Hypothalamus (tissue), 51 donors: ENCODE measurements at places on chromosomes 13 and 19.

DNA sequence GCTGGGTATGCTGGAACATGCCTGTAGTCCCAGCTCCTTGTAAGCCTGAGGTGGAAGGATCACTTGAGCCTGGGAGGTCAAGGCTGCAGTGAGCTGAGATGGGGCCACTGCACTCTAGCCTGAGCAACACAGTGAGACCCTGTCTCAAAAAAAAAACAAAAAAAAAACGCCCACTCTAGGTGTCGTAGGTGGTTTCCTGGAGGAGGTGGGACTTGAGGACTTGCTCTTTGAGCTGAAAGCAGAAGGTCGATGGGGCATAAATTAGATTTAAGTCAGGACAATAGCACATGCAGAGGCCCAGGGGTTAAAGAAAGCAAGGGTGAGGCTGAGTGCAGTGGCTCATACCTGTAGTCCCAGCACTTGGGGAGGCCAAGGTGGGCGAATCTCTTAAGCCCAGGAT, 12.9 kb upstream of the ILF3 start:
- no peak for DNase-seq

- no peak for DNase-seq
These were observed 9.6 kb downstream of the SH3GL1 start for GRCh38 chr19:4390567-4391305.

- DNase-seq = no peak
These were observed 2.9 kb upstream of the CERS1 start for GRCh38 chr19:18898607-18899408.

GRCh38 chr13:35252536-35253205, 223.8 kb downstream of the MAB21L1 start:
- DNase-seq = no peak

DNA sequence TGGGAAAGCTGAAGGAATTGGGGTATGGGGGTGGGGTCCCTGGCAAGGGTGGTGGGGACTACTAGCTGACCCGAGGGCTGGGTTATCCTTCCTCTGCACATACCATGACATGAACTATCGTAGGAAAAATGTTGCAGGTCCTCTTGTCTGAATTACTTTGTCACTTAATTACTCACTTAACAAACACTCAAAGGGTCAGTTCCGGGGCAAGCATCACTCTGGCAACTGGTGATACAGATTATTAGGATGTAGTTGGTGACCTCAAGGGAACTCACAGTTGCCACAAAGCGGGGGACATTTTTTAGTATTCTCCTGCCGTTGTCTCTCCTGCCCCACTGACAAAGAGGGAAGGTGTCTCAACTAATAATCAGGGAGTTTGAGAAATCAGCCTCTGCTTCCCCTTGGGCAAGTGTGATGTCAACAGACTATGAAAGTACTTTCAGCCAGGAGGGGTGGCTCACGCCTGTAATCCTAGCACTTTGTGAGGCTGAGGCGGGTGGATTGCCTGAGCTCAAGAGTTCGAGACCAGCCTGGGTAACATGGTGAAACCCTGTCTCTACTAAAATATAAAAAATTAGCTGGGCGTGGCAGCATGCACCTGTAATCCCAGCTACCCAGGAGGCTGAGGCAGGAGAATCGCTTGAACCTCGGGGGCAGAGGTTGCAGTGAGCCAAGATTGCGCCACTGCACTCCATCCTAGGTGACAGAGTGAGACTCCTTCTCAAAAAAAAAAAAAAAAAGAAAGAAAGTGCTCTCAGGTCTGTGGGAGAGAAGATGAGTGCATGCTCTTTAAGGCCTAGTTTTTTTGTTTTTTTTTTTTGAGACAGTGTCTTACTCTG, 10.3 kb downstream of the DNAJB1 start:
- DNase-seq = no peak

DNA sequence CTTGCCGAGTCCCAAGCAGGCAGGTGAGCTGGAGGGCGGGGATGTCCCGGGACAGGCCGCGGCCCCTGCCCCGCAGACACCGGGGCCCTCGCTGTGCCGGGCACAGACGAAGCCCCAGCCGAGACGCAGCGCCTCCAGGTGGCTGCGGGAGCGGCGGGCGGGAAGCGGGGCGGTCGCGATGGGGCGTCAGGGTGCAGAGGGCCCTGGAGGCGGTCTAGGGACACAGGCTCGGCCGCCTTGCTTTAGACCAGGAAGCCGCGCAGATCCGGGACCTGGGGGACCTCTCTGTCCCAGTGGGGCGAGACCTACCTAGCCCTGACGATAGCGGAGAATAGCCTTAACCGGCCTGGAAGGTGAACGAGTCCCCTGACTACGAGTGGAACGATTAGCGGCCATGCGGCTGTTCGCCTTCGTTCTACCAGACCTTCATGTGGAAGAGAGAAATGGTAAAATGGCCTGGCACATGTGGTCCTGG, 4.2 kb upstream of the ZNF564 start:
- DNase-seq = no peak

DNA sequence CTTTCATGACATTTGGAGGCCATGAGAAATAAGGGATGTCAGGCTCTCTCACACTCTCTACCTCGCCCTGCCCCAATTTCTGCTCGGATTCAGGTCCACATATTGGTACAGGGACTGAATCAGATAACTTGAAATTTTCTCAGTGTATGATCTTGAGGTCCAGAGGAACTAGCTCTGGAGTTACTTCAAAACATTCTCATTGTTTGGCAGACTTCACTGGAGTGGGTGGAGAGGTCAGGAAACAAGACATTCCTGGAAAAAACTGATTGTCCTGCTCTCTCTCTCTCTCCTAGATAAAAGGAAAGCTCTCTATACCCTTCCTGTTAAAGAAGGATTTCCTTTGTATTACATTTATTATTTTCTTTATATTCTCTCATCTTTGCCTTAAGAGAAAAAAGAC, 428.1 kb upstream of the DACH1 start:
- no peak for DNase-seq

- no peak for DNase-seq
These were observed 13.6 kb downstream of the SPC24 start for GRCh38 chr19:11141937-11142527.

DNA sequence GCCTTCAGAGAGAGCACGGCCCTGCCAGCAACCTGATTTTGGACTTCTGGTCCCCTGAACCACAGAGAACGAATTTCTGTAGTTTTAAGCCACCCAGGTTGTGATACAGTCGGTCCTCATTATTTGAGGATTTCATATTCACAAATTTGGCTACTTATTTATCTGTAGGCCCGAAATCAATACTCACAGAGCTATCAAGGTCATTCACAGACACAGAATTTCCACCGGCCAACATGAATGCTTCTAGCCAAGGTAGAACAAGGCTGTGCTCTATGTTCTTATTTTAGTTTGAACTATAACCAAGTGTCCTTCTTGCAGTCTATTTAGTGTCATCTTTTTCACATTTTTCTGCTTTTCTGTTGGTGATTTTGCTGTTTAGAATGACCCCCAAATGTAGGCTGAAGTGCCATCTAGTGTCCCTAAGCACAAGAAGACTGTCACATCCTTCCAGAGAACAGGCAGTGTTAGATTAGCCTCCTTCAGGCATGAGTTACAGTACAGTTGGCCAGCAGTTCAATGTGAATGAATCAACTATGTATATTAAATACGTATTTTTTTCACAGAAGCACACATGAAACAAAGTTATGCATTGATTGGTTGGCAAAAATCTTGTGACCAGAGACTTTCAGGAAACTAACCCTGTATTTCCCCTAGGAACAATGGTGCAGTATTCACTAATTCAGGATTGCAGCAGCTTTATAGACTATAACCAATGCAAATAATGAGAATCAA, 63.5 kb downstream of the C13orf42 start:
- no peak for DNase-seq

GRCh38 chr19:29517946-29518345, 7.8 kb upstream of the VSTM2B start:
- no peak for DNase-seq

DNA sequence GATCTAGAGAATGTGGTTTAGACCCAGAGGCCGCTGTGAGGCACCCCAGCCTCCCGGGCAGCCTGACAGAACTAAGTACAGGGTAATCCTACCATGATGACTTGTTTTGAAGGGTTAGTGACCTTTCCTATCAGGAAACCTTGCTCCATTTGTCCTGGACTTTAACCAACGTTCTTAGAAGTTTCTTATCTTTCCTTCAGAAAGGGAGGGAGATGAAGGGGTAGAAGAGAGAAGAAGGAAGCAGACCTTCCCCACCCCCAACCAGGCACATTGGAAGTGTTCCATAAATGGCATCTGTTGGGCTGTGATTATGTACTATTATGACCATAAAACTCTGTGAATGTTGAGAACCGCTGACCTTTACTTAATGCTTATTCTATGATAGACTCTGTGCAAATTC, 184.2 kb downstream of the OXGR1 start:
- DNase-seq = no peak

- no peak for DNase-seq
These were observed 70.6 kb downstream of the ATP11A start for GRCh38 chr13:112760435-112760834.

- no peak for DNase-seq
These were observed 24.2 kb downstream of the ZNF829 start for GRCh38 chr19:36891768-36892357.

DNA sequence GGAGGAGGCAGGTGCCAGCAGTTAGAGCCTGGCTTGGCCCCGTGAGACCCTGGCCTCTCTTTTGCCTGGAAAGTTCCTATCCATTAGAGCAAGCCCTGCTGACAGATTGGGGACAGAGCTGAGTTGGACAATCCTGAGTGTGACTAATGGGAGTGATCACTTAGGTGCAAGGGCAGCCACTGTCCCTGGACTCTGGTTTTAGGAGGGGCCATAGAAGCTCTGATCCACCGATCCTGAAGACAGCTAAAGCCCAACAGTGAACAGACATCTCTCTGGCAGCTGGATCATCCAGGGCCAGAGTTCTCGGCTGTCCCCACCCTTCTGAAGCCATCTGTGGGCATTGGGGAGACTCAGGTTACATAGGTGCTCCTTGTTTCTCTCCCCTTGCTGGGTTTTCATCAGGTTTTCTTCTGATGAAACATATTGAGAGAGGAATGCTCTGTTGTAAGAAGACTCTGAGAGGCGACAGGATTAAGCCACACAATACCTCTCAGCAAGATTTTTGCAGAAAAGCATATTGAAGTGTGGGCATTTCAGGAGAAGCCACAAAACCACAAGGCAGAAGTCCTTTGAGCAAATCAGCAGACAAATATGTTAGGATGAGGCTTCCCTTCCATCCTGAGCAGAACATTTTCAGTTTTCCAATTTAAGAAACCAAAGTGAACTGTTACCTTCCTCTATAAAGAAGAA, 288.0 kb upstream of the MAB21L1 start:
- no peak for DNase-seq

GRCh38 chr13:22773465-22773864, 407.3 kb upstream of the SGCG start:
- DNase-seq = no peak

DNA sequence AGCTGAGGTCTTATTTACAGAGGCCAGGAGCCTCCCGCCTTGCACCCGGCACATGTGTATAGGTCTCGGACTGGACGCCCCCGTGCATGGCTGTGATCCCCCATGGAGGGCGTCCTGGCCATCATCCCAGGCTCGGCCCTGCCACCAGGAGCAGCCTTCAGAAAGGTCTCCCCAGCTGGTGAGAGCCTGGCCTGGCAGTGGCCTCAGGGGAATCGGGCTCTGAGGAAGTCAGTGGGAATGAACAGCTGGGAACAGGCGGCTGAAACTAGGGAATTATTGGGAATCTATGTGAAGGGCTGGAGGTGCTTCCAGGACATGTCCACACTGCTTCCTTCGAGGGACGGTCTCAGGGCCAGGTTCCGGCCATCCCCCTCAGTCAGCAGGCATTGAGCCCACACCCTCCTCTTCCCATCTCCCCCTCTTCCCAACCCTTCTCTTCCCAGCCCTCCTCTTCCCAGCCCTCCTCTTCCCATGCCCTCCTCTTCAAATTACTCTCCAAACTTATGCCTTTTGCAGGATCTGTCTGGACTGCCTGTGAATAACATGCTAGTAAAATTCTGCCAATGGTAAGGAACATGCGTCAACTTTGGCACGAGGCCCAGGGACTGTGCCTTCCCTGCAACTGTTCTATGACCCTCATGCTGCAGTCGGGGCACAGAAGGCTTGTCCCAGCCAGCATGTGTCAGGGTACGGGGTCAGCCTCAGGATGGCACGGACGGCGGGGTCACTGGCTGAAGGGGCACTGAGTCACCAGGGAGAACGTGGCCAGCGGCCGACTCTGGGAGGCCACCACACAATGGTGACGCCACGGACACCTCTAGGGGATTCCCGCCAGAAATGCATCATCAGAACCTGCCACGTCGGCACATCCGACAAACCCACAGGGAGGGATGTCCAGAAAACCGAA, 24.2 kb upstream of the C13orf46 start:
- no peak for DNase-seq

DNA sequence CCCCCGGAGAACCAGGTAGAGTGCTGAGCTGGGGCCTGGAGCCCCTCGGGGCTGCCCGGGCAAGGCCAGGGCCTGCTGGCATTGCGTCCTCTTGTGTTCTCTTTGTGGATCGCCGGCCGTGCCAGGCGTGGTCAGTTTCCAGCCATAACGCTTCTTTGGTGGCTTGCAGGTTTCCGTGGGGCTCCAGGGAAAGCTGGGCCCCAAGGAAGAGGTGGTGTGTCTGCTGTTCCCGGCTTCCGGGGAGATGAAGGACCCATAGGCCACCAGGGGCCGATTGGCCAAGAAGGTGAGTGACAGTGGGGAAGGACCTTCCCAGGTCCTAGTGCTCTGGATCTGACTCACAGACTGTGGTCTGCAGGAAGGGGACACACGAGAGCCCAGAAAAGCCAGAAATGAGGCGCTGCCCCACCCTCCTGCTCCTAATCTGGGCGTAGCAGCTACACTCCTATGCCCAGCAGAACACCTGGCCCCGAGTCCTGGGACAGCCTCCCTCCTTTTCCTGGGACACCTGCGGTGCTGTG, 57.5 kb downstream of the RAB20 start:
- DNase-seq = no peak

DNA sequence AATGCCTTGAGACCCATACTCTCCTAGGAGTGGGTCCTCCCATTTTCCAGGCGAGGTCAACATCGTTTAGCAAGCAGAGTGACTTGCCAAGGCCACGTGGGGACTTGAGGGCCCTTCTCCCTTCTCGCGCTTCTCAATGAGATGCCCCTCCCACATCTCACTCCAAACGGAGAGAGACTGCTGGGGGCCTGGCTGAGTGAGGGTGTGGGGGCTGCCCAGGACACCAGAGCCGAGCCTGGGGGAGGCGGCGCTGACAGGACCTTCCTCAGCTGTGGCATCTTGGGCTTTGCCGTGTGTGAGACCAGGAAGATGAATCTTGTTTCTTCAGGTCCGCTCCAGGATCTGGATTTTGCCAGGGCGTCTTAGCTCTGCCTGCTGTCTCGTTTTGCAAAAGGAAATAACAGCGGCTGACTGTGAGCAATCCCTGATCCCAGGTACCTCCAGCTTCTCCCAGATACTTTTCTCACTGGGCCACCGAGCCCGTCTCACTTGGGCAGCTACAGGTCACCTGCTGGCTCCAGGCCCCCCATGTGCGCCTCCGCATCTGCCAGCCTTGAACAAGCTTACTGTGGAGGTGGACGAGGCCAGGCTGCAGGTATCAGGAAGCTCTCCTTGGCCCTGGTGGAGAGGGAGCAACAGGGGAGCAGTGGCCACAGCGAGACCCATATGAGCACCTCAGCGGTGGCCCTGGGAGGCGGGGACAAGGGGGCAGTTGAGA, 6.0 kb downstream of the COX6B2 start:
- no peak for DNase-seq

GRCh38 chr13:47117268-47117667, 220.4 kb upstream of the HTR2A start:
- peak; percentile 1 for DNase-seq
